Activated T-helper 1 cell treated with anti-CD3 and anti-CD28 coated beads, Interleukin-12 subunit alpha, Interleukin-12 subunit beta, Interleukin-2, Interleukin-4 antibody, amounts not matched to agents 30 ng/mL and 10 ng/mL and 1 ng/mL, durations not matched to agents 14 hours and 24 hours and 36 hours (primary cell): ENCODE measurements at places on chromosomes 6 and 20. TPM values are rescaled to one million over a fixed set of nuclear protein-coding genes. Genes with fewer than 3 reads are reported as not detected.

- peaks cover 11% of the 10 kb centered on the region for H3K27me3 ChIP-seq
- DNase-seq = peak; percentile 42
- no peak overlapping the region for H3K27ac ChIP-seq
- peaks cover 20% of the 10 kb centered on the region for H3K4me1 ChIP-seq
- H3K4me3 ChIP-seq = no peak overlapping the region
- H3K36me3 ChIP-seq = no peaks in the 10 kb centered on the region
Measured at GRCh38 chr6:16964553-16965499, 137.0 kb upstream of the STMND1 start.

DNA sequence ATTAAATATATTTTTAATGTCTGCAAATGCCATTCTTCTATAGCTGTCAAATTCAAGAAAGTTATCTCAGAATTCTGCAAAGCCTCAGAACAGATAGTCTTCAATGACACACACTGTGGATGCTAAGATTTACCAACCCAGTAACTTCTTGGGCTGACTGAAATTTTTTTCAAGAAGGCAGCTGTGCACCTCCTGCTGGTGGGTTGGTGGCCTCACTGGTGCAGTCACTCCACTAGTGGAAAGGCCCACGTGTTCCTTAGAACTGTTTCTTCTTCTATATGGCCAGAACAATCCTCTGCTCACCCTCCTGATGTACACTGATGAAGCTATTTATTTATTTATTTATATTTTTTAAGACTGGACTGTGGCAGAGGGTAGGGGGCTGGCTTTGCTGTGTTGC, 28.1 kb upstream of the MTCL3 start:
- no peak overlapping the region for H3K4me3 ChIP-seq
- no peak for DNase-seq
- no peak overlapping the region for H3K27ac ChIP-seq

DNA sequence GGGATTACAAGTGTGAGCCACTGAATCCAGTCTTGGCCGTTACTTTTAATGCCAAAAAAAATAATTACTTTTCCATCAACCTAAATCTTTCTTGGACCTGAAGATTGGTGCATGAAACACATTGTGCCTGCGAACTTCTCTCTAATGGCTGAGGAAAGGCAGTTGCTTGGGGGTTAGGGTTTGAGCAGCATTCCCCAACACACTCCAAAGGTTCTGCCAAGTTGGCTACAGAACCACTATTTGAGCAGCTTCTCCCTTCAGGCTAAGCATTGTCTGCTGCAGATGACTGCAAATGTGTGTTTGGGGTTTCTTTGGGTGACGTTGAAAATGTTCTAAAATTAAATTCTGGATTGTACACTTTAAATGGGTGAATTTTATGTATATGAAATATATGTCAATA, 6.3 kb upstream of the LBP start:
- H3K27me3 ChIP-seq = peaks cover 2% of the 10 kb centered on the region
- H3K27ac ChIP-seq = no peak overlapping the region
- no peaks in the 10 kb centered on the region for H3K4me1 ChIP-seq
- DNase-seq = no peak
- H3K4me3 ChIP-seq = no peak overlapping the region

- no peaks in the 10 kb centered on the region for H3K36me3 ChIP-seq
- peaks cover 11% of the 10 kb centered on the region for H3K4me1 ChIP-seq
- no peak overlapping the region for H3K27ac ChIP-seq
- H3K27me3 ChIP-seq = no peaks in the 10 kb centered on the region
- no peak for DNase-seq
Measured at GRCh38 chr20:32999603-33000250, 4.5 kb downstream of the SUN5 start.

GRCh38 chr6:116615937-116616736, at the start of gene RSPH4A:
TSS of gene RSPH4A (plus strand) at chr6:116616479. CDS start at chr6:116616624, 145 bp downstream.
- peak within 1 kb of the TSS; percentile 80 for H3K4me3 ChIP-seq
- no peaks in the 10 kb centered on the region for H3K36me3 ChIP-seq
- H3K4me1 ChIP-seq = peaks cover 17% of the 10 kb centered on the region
- DNase-seq = peak; percentile 62
- no peak within 1 kb of the TSS for H3K27ac ChIP-seq
- peaks cover 41% of the 10 kb centered on the region for H3K27me3 ChIP-seq

DNA sequence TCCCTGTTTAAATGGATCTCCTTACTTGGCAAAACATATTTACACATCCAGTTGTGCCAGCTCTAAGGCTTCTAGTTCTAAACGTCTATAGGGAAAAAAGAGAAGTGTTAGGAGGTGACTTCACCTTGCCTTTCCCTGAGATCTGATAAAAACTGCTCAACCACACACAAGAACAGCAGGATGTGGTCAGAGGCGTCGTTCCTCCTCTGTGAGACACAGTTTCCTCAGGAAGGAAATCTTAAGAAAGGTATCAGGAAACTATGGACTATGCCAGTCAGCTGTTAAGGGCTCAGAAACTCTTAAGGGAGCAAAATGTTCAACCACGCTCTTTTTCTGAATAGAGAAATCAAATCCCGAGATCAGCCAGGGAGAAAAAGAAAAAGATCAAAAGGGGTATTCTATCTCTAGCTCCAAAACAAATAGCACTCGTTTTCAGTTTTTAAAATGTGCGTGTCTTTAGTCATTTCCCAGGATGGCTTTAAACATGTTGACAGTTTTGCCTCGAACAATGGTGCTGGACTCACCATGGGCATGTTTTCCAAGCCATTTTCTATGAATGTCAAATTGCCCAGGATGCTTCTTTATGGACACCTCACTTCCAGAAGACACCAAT, 154.5 kb downstream of the HACE1 start:
- peaks cover 5% of the 10 kb centered on the region for H3K36me3 ChIP-seq
- peak overlapping the region; percentile 38 for H3K4me3 ChIP-seq
- H3K27ac ChIP-seq = peak overlapping the region; percentile 61
- peak; percentile 51 for DNase-seq
- peaks cover 41% of the 10 kb centered on the region for H3K4me1 ChIP-seq

DNA sequence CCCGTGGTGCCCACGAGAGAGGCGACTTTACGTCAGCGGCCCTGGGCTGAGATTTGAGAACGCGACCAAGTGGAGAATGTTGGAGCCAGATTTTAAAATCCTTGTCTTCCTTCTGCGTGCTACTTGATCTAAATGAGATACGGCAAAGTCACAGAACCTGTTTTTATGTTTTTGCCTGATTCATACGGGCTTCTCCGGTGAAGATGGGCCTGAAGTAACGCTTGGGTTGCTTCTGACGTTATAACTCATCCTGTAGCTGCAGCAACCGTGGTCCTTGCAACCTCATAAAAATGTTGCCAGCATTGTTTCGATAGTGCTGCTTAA, 462 bp upstream of the SLC35B3 start:
- DNase-seq = no peak
- peaks cover 18% of the 10 kb centered on the region for H3K36me3 ChIP-seq
- peaks cover 3% of the 10 kb centered on the region for H3K27me3 ChIP-seq
- H3K27ac ChIP-seq = peak overlapping the region; percentile 98

DNA sequence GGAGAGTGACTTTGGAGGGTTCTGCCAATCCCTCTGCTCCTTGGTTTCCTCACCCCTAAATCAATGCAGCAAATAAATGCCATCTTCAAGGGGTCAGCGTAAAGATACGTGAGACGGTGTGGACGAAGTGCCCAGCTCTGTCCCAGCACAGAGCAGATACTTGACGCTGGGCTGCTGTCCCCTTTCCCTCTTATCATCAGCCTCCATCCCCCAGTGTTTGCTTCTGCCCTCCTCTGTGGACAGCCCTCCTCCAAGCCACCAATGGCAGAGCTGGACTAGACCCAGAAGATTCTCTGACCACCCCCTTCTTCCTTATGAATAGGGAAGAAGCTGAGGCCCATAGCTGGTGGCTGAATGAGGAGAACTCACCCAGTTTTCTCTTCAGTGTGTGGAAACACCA, 17.7 kb upstream of the PI16 start:
- peaks cover 31% of the 10 kb centered on the region for H3K27me3 ChIP-seq
- peaks cover 5% of the 10 kb centered on the region for H3K4me1 ChIP-seq
- H3K4me3 ChIP-seq = no peak overlapping the region

DNA sequence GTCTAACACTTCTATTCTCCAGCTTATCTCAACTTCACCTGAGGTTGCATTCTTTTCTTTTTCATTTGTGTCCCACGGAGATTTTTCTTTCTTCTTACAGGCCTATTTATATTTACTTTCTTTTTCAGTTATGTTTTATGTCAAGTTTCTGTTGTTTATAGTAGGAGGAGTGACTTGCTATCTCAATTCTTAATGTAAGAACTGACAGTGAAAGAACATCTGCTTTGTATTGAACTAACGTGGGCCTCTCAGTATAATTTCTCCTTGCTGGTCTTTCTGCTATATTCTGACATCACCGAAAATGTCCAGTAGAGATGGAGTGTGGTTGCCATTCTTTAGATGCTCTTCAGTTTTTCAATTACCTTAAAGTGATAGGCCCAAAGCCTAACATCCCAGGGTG, 521.7 kb downstream of the EPM2A start:
- peaks cover 4% of the 10 kb centered on the region for H3K27me3 ChIP-seq
- no peak overlapping the region for H3K4me3 ChIP-seq
- H3K36me3 ChIP-seq = no peaks in the 10 kb centered on the region

DNA sequence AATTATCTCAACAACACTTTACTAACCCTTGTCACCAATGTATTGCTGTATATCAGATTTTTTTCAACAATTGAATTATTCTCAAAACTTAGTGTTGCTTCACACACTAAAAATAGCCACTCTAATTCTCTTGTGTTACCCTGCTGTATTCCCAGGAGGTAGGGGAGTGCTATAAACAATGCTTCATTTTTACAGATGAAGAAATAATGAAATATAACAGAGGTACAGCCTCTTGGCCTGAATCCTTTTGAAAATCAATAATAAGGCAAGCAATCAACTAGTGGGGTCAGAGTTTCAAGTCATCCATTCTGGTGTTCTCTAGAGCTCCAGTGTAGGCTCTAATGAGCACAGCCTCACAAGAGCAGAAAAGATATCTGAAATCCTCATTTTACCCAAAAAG, 10.9 kb downstream of the HIVEP2 start:
- H3K27me3 ChIP-seq = no peaks in the 10 kb centered on the region
- peak overlapping the region; percentile 53 for H3K4me3 ChIP-seq
- peaks cover 84% of the 10 kb centered on the region for H3K4me1 ChIP-seq
- peak overlapping the region; percentile 35 for H3K27ac ChIP-seq
- peaks cover 34% of the 10 kb centered on the region for H3K36me3 ChIP-seq

GRCh38 chr20:24665741-24666191, 196.3 kb downstream of the SYNDIG1 start:
- no peak overlapping the region for H3K4me3 ChIP-seq
- no peaks in the 10 kb centered on the region for H3K36me3 ChIP-seq
- no peaks in the 10 kb centered on the region for H3K4me1 ChIP-seq
- no peak overlapping the region for H3K27ac ChIP-seq
- no peaks in the 10 kb centered on the region for H3K27me3 ChIP-seq
- DNase-seq = no peak

DNA sequence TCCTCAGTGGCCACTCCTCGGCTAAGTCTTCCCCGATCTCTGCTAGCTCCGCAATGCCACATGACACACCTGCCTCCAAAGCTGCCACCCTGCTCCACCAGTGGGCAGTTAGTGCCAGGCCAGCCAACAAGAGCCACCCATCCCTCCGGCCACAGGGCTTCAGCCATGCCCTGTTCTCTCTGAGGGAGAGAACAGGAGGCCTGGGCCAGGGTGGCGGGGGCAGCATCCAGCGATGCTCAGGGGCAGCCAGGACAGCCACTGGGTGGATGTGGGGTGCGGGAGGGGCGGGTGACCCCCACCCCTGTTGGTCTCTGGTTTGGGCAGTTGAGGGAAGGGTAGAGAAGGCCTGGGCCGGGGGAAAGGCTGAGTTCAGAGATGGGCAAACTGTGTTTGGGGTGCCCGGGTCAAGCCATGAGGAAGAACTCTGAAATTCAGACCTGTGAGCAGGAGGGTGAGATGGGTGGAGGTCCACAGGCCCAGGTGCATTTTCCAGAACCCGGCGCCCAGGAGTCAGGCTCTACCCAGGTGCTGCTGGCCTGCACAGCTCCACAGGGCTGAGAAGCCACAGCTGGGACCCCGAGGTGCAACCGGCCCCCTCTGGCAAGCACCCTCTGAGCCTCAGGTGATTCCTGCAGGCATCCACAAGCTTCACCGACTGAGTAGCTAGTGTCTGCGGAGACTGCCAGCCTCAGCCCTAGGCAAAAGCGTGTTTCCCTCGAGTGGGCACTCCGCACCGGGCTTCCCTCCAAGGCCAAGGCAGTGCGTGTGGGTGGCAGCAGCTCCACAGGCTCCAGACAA, 91.1 kb downstream of the SULF2 start:
- H3K27ac ChIP-seq = no peak overlapping the region
- peaks cover 11% of the 10 kb centered on the region for H3K4me1 ChIP-seq
- DNase-seq = no peak
- no peaks in the 10 kb centered on the region for H3K36me3 ChIP-seq
- H3K4me3 ChIP-seq = no peak overlapping the region

- H3K36me3 ChIP-seq = no peaks in the 10 kb centered on the region
- H3K27me3 ChIP-seq = peaks cover under 1% of the 10 kb centered on the region
- no peak overlapping the region for H3K27ac ChIP-seq
- no peaks in the 10 kb centered on the region for H3K4me1 ChIP-seq
- H3K4me3 ChIP-seq = no peak overlapping the region
- DNase-seq = no peak
Measured at GRCh38 chr6:75396005-75396800, 97.4 kb downstream of the FILIP1 start.

DNA sequence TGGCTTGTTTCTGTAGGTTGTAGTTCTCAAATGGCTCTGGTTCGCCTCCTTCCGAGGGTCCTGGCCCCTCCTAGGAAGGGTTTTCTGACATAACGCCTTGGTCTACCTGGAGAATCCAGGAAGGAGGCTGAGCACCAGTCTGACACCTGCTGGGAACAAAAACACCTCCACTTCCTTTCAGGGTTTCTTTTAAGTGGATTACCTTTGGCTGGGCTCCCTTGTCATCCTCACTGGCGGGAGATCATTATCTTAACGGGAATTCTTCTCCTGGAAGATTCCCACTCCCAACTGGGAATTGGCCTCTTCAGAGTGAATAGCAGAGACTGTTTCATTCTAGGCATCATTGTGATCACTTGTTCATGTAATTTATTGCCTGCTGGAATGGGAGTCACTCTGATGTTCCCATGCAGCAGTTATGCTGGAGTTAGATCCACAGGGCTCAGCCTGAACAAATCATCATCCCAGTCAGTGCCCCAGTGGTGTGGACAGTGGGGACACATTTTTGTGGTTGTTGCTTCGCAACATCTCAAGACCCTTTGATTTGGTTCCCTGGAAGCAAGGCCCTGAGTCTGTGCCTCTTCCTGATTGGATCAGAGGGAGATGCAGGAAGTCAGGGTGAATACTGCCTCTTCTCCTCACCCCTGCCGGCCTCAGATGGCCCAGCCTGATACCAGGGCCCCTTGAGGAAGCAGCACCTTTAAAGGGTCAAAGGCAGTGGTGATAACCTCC, 49.1 kb downstream of the LYRM2 start:
- H3K4me3 ChIP-seq = no peak overlapping the region
- no peaks in the 10 kb centered on the region for H3K4me1 ChIP-seq
- no peak for DNase-seq

Gene PBOV1
- not detected in 2 replicates for total RNA-seq

Gene PRDM13
- total RNA-seq = 0.15 TPM in 1 of 2 replicates, not detected in the other

Gene SPINT3
- total RNA-seq = not detected in 2 replicates

Gene PXDC1
- total RNA-seq = 0.12 and 0.57 TPM in 2 replicates

Gene ANKRD66
- not detected in 2 replicates for total RNA-seq
